ENCODE measurements at places on chromosomes 1 and 21.

- H3K27me3 ChIP-seq, result peaks cover 2% of the 10 kb centered on the region
- H3K4me3 ChIP-seq, result no peak overlapping the region
- H3K27ac ChIP-seq, result no peak overlapping the region
- peaks cover 31% of the 10 kb centered on the region for H3K4me1 ChIP-seq
Observed at GRCh38 chr1:13753636-13754402, 53.8 kb downstream of the PRDM2 start.

- DNase-seq, result no peak
- no peaks in the 10 kb centered on the region for H3K27me3 ChIP-seq
- H3K4me1 ChIP-seq, result peaks cover 54% of the 10 kb centered on the region
- H3K36me3 ChIP-seq, result peaks cover 5% of the 10 kb centered on the region
- no peak overlapping the region for H3K4me3 ChIP-seq
Observed at GRCh38 chr1:9166289-9167235, 37.7 kb upstream of the GPR157 start.

DNA sequence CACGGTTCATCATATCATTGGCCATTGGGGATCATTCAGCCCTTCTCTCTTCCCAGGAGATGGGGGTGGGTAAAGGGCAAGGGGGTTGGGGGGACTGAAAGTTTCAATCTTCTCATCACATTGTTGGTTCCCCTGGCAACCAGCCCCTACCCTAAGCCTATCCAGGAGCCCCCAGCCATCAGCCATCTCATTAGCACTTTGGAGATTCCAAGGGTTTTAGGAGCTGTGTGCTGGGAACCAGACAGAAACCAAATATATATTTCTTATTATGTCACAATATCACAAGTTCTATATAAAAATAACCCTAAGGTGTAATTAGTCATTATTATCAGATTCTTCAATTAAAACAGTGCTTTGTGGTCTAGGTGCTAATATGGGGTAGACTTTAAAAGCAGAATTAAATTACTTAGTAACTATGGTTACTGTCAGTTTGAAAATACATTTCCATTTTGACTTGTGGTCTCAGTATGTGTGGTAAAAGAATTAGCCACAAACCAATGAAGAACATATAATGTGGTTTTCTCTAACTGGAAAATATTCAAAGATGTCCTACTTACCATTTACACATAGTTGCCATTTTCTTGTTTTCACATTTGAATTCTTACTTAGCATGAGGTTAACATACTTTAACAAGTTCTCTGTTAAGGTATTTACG lies 28.1 kb downstream of the IL23R start:
- no peak overlapping the region for H3K4me3 ChIP-seq
- H3K4me1 ChIP-seq, result no peaks in the 10 kb centered on the region
- H3K27ac ChIP-seq, result no peak overlapping the region
- H3K27me3 ChIP-seq, result no peaks in the 10 kb centered on the region
- DNase-seq, result no peak

GRCh38 chr1:55974714-55975441 lies 604.5 kb downstream of the PLPP3 start:
- no peaks in the 10 kb centered on the region for H3K4me1 ChIP-seq
- DNase-seq, result no peak
- H3K27me3 ChIP-seq, result no peaks in the 10 kb centered on the region

DNA sequence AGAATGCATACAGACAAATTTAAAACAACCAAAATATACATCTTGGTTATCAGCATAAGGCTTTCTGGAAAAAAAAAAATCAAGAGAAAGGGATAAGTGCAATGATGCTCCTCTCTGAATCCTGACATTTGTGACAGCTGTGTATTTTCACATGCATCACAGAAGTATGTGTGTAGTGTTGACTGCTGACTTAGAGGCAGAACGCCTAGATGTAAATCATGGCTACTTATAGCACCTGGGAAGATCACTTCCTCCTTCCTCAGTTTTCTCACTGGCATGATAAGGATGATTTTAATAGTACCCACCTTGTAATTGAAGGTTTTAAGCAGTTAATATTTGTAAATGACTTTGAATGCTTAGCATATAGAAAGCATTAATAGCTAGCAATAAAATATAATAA lies 112.5 kb downstream of the MRPL39 start:
- DNase-seq, result no peak
- H3K4me1 ChIP-seq, result no peaks in the 10 kb centered on the region
- no peak overlapping the region for H3K27ac ChIP-seq
- H3K27me3 ChIP-seq, result no peaks in the 10 kb centered on the region
- no peaks in the 10 kb centered on the region for H3K36me3 ChIP-seq

DNA sequence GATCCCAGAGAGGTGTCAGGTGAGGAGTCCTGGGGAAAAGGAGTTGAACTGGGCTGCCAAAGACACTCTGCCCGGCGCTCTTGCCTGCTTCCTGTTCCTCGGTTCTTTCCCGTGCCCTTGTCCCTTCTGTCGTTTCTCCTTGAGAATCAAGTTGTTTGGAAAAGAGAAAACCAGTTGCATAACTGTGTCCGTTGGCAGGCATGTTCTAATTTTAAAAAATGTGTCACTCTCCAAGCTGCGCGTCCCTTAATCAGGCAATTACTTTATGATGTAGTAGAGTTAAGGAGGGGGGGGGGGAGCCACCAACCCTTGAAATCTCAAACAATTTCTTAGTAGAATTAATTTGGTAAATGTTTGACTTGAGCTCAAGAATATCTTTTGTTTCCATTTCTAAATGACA lies 105.9 kb upstream of the IGSF21 start:
- no peak for DNase-seq
- H3K36me3 ChIP-seq, result no peaks in the 10 kb centered on the region
- no peak overlapping the region for H3K4me3 ChIP-seq
- H3K27ac ChIP-seq, result no peak overlapping the region
- H3K4me1 ChIP-seq, result peaks cover 6% of the 10 kb centered on the region

Data from WTC11 (cell line).